NCI-H1436 (cell line): ENCODE measurements at places on chromosomes 6 and 20.

- no peak for DNase-seq
These were observed 293.2 kb downstream of the QKI start for GRCh38 chr6:163707387-163708355.

DNA sequence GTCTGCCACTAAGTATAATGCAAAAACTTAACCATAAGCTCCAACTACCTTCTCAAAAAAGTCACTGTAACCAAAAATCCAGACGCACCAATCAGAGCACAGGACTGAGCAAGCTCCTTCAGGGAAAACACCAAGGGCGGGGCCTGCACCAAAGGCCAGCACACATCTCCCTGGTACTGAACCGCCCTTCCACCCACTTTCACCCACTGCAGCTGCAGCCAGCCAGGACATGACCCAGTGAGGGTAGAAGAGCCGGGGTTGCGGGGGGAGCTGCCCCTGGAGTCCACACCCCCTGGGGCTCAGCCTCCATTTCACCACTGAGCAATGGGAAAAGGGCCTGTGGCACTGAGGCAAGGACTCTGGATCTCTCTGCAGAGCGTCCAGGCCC, 54.3 kb downstream of the TAF4 start:
- no peak for DNase-seq

DNA sequence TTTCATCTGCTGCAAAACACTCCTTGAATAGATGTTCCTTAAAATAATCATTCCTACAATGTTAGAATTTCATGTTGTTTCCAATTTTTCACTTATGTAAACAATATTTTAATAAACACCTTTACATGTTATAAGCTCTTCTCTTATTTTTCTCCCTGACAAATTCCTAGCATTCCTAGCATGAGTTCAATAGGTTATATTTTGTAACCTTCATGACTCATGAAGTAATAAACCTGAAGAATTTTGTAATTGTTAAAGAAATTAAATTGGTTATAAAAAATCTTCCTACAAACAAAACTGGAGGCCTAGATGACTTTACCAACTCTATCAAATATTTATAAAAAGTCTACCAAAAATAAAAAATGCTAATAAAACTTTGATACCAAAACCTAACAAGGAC, 66.3 kb downstream of the NT5E start:
- DNase-seq: no peak

- no peak for DNase-seq
These were observed 95.9 kb downstream of the GMDS start for GRCh38 chr6:2149361-2150006.

GRCh38 chr6:157335829-157336228, 12.5 kb upstream of the TMEM242 start:
- DNase-seq: no peak

DNA sequence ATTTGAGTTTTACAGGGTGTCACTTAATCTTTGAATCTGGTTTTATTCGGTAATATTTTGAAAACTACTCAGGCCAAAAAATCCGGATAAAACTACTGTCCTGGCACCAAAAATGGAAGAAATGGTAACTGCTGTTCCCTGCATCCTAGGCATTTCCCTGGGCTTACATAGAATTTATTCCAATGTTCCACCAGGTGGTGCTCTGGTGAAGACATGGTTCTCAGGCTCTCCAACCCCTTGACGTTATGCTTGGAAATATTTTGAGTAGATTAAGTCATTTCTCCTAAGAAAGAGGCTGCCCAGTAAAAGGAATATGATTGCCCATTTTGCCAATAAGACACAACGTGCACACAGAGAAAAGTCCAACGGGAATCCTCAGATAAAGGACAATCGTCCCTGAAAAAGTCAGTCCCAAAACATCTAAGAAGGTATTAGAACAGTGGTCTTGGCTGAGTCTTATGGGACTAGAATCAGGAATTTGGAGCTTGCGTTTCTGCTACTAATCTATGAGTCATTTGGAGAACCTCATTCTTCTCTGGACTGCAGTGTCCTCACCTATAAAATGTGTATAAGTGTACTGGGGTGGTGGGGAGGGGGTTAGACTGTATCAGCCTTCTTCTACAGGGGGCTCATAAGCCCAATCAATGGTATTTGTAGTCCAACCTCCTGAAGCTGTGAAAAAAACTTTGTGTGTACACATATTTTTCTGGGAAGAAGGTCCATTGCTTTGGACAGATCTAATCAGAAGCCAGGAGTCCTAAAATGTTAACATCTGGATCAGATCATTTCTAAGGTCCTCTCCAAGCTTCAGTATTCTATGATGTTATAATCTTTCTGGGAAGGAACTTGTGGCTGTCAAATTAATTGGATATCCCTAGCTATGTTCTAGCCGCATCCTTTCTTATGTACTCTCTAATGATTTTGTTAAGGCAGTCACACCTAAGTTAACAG, 131.0 kb upstream of the BMP2 start:
- DNase-seq: no peak

GRCh38 chr20:34952671-34953070, 2.9 kb downstream of the GSS start:
- no peak for DNase-seq

DNA sequence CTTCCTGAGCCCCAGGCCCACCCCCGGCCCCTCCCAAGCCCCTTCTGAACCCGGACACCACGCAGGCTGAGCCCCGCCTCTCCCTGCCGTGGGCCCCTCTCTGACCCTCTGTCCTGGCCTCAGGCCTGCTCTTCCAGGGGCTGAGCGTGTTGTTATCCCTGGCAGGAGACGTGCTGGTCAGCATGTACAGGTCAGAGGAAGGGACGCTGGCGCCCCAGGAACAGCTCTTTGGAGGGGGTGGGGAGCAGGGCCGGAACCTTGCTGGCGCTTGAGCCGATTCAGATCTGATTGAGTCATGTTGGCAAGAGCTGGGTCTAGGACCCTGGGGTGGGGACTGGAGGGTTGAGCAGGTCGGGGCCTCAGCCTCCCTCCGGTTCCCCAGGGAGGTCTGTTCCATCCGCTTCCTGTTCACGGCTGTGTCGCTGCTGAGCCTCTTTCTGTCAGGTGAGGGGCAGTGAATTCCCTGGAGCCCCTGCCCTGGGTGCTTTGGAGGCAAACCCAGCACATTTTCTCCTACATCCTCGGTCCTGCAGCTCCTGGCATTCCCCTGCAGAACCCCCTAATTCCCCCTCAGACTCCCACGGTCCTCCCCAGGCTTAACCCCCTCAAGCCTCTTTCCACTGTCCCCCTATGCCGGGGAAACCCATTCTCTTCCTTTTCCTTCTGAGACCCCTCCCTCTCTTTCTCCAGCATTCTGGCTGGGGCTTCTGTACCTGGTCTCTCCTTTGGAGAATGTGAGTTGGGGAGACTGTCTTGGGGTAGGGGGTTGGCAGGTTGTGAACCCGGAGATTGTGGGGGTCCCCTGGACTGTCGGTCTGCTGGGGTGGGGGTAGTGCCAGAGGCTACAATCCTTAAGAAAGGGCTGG, 2.0 kb downstream of the SPAG4 start:
- DNase-seq: peak; percentile 69

DNA sequence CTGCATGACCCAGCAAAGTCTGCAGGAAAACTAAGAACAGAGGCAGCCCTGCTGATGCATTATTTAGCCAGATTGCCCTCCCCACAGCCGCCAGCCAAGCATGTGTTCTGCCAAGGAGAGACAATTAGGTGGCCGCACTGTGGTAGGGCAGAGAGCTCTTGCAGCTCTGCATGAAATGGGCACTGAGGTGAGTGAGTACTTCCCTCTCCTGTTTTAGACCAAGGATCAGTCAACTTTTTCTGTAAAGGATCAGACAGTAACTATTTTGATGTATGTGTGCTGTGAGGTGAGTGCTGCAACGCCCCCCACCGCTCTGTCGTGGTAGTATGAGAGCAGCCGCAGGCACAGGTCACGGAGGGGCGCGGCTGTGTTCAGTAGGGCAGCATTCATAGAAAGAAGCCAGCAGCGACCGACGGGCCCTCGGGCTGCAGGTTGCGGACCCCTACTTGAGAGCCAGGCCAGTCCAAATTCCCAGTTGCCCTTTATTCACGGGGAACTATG, 23.8 kb upstream of the FAM50B start:
- DNase-seq: no peak

GRCh38 chr6:84455511-84456029, 228.1 kb upstream of the CEP162 start:
- DNase-seq: no peak

GRCh38 chr6:104522533-104522932, 337.2 kb downstream of the HACE1 start:
- no peak for DNase-seq

DNA sequence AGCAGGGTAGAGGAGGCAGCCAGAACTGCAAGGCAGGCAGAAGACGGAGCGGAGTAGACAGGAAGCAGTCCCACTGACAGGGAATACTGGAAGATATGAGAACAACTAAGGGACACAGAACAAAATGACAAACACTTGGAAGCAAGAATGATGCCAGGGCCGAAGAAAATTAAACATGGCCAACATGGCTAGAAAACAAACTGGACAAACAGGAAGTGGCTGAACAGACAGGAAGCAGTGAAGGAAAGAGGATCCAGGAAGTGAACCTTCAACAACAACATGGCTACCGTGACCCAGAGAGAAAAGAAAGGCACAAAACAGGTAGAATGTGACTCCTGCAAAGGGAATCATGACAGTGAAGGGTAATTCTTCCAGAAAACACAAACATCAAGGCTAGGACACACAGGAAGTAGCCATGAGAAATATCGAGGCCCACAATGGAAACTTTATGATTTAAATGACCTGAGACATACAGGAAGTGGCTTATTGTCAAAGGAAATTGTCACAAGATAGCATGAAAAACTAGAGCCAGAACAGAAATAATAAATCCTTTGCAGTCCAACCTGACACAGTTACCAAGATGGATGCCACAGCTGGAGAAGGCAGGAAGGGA, 9.1 kb downstream of the COL11A2 start:
- no peak for DNase-seq
